Activated T-cell treated with anti-CD3 and anti-CD28 coated beads, Interleukin-2, amount 50 U/mL, for 72 hours (primary cell): ENCODE measurements at places on chromosomes 7 and 10. TPM values are rescaled to one million over a fixed set of nuclear protein-coding genes. Genes with fewer than 3 reads are reported as not detected.

The OPN4 gene
- not detected for total RNA-seq

The DRGX gene
- total RNA-seq, result not detected

The OR6B1 gene
- not detected for total RNA-seq

The SPDYE8 gene
- not detected for total RNA-seq

The OGDH gene
- total RNA-seq, result 82.7 TPM

The SLC26A4 gene
- 7.9 TPM for total RNA-seq
